ENCODE measurements at places on chromosomes 3 and 15. TPM values are rescaled to one million over a fixed set of nuclear protein-coding genes. Genes with fewer than 3 reads are reported as not detected.

- no peaks in the 10 kb centered on the region for H3K4me1 ChIP-seq
- no peak overlapping the region for H3K27ac ChIP-seq
- DNase-seq = no peak
- no peaks in the 10 kb centered on the region for H3K36me3 ChIP-seq
These were observed 15.6 kb downstream of the DCBLD2 start for GRCh38 chr3:98885851-98886250.

- no peak overlapping the region for H3K4me3 ChIP-seq
- DNase-seq = no peak
- no peaks in the 10 kb centered on the region for H3K27me3 ChIP-seq
- no peak overlapping the region for H3K27ac ChIP-seq
These were observed 40.9 kb downstream of the FBXL2 start for GRCh38 chr3:33317963-33318709.

DNA sequence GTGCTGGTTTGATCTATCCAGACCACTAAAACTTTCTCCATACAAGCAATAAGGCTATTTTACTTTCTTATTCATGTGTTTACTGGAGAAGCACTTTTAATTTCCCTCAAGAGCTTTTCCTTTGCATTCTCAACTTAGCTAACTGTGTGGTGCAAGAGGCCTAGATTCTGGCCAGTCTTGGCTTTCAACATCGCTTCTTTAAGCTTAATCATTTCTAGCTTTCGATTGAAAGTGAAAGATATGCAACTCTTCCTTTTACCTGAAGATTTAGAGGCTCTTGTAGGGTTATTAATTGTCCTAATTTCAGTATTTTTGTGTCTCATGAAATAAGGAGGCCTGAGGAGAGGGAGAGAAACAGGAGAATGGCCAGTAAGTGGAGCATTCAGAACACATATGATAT, 234.8 kb upstream of the GADL1 start:
- H3K27ac ChIP-seq = no peak overlapping the region
- H3K4me3 ChIP-seq = no peak overlapping the region
- no peaks in the 10 kb centered on the region for H3K27me3 ChIP-seq
- DNase-seq = no peak
- H3K4me1 ChIP-seq = no peaks in the 10 kb centered on the region

GRCh38 chr3:14879211-14879874, 60.6 kb downstream of the FGD5 start:
- no peak overlapping the region for H3K27ac ChIP-seq
- peaks cover 68% of the 10 kb centered on the region for H3K4me1 ChIP-seq
- H3K27me3 ChIP-seq = no peaks in the 10 kb centered on the region

GRCh38 chr3:27963519-27963918, 241.4 kb upstream of the EOMES start:
- no peaks in the 10 kb centered on the region for H3K36me3 ChIP-seq
- no peak overlapping the region for H3K4me3 ChIP-seq
- no peak for DNase-seq
- H3K27ac ChIP-seq = no peak overlapping the region
- H3K27me3 ChIP-seq = no peaks in the 10 kb centered on the region

DNA sequence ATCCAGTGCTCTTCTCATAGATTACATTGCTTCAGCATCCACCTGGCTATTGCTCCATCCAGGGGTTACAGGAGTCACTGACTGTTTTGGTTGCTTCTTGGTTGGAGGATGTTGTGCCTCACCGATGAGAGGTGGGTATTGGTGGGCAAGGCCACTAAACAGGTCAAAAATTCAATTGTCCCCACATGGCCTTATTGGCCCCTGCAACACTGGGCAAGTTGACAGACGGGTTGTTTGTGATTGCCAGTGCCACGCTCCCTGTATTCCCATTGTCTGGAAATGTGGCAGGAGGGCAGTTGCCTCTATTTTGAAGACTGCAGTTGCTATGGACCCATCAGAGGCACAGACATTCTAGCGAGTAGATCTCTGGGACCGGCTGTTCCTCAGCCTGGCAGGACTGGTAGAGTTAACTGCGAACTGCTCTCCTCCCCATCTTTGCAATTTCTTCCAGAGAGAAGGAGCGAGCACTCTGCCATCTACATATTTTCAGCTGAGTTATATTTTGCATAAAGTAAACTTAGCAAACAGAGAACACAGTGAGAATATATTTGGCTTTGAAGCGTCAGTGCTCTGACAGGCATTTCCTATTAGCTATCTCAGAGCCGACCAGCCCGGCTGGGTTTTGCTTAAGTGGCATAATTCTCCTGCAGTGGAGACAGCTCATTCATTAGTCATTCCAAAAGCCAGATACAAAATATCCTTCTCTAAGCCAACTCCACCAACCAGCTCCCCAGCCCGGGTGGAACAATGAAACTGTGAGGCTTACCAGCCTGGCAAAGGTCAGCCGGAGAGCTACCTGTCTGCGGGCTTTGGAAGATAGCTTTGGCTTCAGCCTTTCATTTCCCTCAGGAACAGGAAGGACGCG, 26.0 kb upstream of the MAGEF1 start:
- H3K27me3 ChIP-seq = no peaks in the 10 kb centered on the region
- H3K36me3 ChIP-seq = no peaks in the 10 kb centered on the region
- no peaks in the 10 kb centered on the region for H3K4me1 ChIP-seq
- no peak overlapping the region for H3K27ac ChIP-seq

GRCh38 chr3:30426293-30426993, 180.0 kb upstream of the TGFBR2 start:
- no peak for DNase-seq
- H3K36me3 ChIP-seq = no peaks in the 10 kb centered on the region
- no peaks in the 10 kb centered on the region for H3K4me1 ChIP-seq
- no peak overlapping the region for H3K27ac ChIP-seq

GRCh38 chr15:84819291-84819768, 2.2 kb downstream of the ALPK3 start:
- no peak overlapping the region for H3K27ac ChIP-seq
- H3K36me3 ChIP-seq = no peaks in the 10 kb centered on the region
- H3K27me3 ChIP-seq = no peaks in the 10 kb centered on the region
- peaks cover 10% of the 10 kb centered on the region for H3K4me1 ChIP-seq
- H3K4me3 ChIP-seq = no peak overlapping the region
- no peak for DNase-seq

DNA sequence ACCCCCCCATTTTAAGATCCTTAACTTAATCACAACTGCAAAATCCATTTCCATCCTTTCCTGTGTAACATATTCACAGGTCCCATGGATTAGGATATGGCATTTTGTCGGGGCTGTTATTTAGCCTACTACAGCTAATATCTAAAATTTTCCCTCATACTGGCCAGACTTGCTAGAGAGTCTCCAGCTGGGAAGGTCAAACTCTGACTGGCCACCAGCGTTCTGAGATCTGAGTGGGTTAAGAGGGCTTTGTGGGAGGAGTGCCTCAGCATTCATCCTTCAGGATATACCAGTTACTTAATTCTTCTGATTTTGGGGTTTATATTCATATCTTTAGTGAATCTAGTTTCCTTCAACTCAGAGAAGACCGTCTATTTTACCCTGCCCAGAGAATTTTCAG, 17.7 kb downstream of the TM4SF18 start:
- no peaks in the 10 kb centered on the region for H3K4me1 ChIP-seq
- no peak overlapping the region for H3K27ac ChIP-seq
- DNase-seq = no peak
- no peak overlapping the region for H3K4me3 ChIP-seq
- no peaks in the 10 kb centered on the region for H3K36me3 ChIP-seq

GRCh38 chr3:12803371-12803770, 6.9 kb downstream of the CAND2 start:
- no peaks in the 10 kb centered on the region for H3K4me1 ChIP-seq
- H3K27me3 ChIP-seq = no peaks in the 10 kb centered on the region
- DNase-seq = no peak
- H3K4me3 ChIP-seq = no peak overlapping the region
- no peak overlapping the region for H3K27ac ChIP-seq

DNA sequence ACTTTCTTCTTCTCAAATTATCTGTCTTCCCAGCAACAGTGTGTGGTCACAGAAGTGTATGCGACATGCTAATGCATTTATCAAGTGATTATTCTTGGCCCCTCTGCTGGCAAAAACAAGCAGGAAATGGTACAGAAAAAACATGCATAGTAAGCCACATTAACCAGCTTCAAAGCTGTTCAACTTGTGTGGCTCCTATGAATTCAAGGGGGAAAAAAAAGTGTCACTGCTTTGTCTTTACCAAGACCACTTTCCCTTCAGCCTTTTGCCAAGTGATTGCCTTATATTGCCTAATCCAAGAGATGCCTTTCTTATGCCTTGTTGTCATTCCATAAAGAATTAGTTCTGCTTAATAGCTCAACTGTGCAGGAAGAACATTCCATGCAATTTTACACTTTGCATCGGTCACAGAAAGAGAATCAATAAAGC, 39.1 kb downstream of the PRTG start:
- no peak overlapping the region for H3K4me3 ChIP-seq
- H3K36me3 ChIP-seq = no peaks in the 10 kb centered on the region
- H3K27ac ChIP-seq = no peak overlapping the region
- H3K4me1 ChIP-seq = no peaks in the 10 kb centered on the region

- no peak overlapping the region for H3K27ac ChIP-seq
- no peak for DNase-seq
- no peak overlapping the region for H3K4me3 ChIP-seq
- H3K4me1 ChIP-seq = no peaks in the 10 kb centered on the region
- H3K36me3 ChIP-seq = no peaks in the 10 kb centered on the region
These were observed 176.5 kb upstream of the PFN2 start for GRCh38 chr3:150146991-150147761.

- H3K36me3 ChIP-seq = peaks cover 53% of the 10 kb centered on the region
- H3K4me3 ChIP-seq = no peak overlapping the region
- no peak overlapping the region for H3K27ac ChIP-seq
- no peaks in the 10 kb centered on the region for H3K27me3 ChIP-seq
These were observed 50.8 kb upstream of the CRTC3 start for GRCh38 chr15:90478846-90479481.

GRCh38 chr3:37751967-37752648, 109.6 kb upstream of the CTDSPL start:
- no peaks in the 10 kb centered on the region for H3K4me1 ChIP-seq
- H3K27me3 ChIP-seq = no peaks in the 10 kb centered on the region
- no peaks in the 10 kb centered on the region for H3K36me3 ChIP-seq

GRCh38 chr15:43006991-43007390, 86.4 kb upstream of the TTBK2 start:
- H3K4me3 ChIP-seq = no peak overlapping the region
- DNase-seq = no peak
- H3K4me1 ChIP-seq = no peaks in the 10 kb centered on the region

GRCh38 chr3:9247941-9248521, 1.4 kb downstream of the SRGAP3 start:
- H3K4me1 ChIP-seq = peaks cover 20% of the 10 kb centered on the region
- H3K27ac ChIP-seq = no peak overlapping the region
- DNase-seq = no peak
- no peaks in the 10 kb centered on the region for H3K27me3 ChIP-seq

GRCh38 chr3:190210608-190211007, 89.9 kb upstream of the P3H2 start:
- no peaks in the 10 kb centered on the region for H3K27me3 ChIP-seq
- no peak for DNase-seq
- no peaks in the 10 kb centered on the region for H3K4me1 ChIP-seq
- no peak overlapping the region for H3K4me3 ChIP-seq

GRCh38 chr3:128466840-128467541, at the start of gene DNAJB8:
Gene DNAJB8 (minus strand): TSS chr3:128466890. CDS start chr3:128463245, 3,645 bp downstream.
- H3K4me1 ChIP-seq = no peaks in the 10 kb centered on the region
- no peaks in the 10 kb centered on the region for H3K36me3 ChIP-seq
- H3K27ac ChIP-seq = no peak within 1 kb of the TSS
- H3K4me3 ChIP-seq = no peak within 1 kb of the TSS
- H3K27me3 ChIP-seq = no peaks in the 10 kb centered on the region

DNA sequence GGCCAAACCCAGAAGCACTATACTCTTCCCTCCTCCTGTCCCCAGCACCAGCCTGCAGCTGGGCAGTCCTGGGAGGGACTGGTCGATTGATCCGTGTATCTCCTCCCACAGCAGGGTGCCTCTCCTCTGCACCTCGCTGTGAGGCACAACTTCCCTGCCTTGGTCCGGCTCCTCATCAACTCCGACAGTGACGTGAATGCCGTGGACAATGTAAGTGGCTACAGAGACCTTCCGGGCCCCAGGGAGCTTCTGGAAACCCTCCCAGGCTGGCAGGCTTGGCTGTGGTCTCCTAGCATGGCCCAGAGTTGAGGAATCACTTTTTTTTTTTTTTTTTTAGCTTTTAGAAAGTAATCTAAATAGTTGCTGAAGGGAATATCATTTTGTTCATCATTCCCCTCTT, 30.7 kb downstream of the ANKDD1A start:
- no peak for DNase-seq
- H3K27ac ChIP-seq = no peak overlapping the region
- no peak overlapping the region for H3K4me3 ChIP-seq

- no peak overlapping the region for H3K4me3 ChIP-seq
- H3K4me1 ChIP-seq = no peaks in the 10 kb centered on the region
- no peaks in the 10 kb centered on the region for H3K27me3 ChIP-seq
- H3K27ac ChIP-seq = no peak overlapping the region
These were observed 419.9 kb upstream of the RARB start for GRCh38 chr3:25007974-25008658.

DNA sequence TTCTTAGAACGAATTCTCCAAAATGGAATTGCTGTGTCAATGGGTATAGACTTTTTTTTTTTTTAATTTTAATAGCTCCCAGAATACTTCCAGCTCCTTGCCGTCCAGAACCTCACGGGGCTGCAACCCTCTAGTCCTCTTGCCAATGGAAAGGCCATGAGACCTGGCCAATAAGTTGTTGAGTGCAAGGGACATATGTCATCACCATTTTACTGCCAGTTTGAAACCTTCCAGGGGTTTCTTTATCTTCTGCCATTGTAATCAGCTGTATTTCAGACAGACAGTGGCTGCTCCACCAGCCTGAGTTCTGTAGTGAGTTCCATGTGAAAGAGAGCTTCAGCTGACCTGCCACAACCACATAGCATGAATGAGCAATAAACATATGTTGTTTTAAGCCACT, 95.0 kb upstream of the PTPRG start:
- no peak overlapping the region for H3K27ac ChIP-seq
- no peaks in the 10 kb centered on the region for H3K4me1 ChIP-seq
- DNase-seq = no peak

EFCC1 gene
- polyA plus RNA-seq = not detected

SLC15A2 gene
- polyA plus RNA-seq = 0.59 TPM

WDR93 gene
- not detected for polyA plus RNA-seq

LRTM1 gene
- polyA plus RNA-seq = not detected

RNF168 gene
- polyA plus RNA-seq = 14.2 TPM

ZNF662 gene
- polyA plus RNA-seq = not detected

PLSCR5 gene
- polyA plus RNA-seq = not detected

ACKR4 gene
- not detected for polyA plus RNA-seq

ACAN gene
- 0.02 TPM for polyA plus RNA-seq

DNASE1L3 gene
- not detected for polyA plus RNA-seq

SPRED1 gene
- not detected for polyA plus RNA-seq

SCG5 gene
- polyA plus RNA-seq = 0.23 TPM
